ENCODE measurements at places on chromosomes 2 and 18. TPM values are rescaled to one million over a fixed set of nuclear protein-coding genes. Genes with fewer than 3 reads are reported as not detected.
A peak's percentile ranks its signal among the peaks of the same experiment; 100 is the strongest.

The CD302 gene
- 9.4 TPM for total RNA-seq

DNA sequence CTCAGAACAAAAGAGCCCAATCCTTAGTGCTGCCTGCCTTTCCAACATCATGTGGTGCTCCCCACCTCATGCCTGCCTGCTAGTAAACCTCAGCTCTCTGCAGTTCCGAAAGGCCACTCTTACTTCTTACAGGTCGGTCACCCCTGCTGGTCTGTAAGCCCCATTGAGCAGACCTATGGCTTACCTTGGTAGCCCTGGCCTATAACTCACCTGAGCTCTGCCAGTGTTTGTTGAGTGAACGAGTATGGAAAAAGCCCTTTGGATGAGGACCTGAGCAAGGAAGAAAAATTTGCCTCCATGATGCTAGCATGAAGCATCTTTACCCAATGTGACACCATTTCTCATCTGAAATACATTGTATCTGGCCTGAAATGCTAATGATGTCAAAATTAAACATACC lies 83.3 kb downstream of the LIPG start:
- no peak for DNase-seq

DNA sequence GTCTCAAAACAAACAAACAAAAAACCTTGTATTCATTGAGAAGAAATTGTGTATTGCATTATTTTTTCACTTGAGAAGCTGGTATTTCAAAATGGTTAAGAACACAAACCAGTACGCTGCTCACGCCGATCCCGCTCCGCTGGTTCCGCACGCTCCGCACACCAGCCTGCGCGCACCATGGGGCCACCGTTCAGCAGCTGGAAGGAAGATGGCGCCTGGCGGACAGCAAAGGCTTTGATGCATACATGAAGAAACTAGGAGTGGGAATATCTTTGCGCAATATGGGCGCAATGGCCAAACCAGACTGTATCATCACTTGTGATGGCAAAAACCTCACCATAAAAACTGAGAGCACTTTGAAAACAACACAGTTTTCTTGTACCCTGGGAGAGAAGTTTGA lies 75.7 kb downstream of the RBM43 start:
- DNase-seq = no peak

The CYP27C1 gene
- total RNA-seq = not detected

- DNase-seq = peak; percentile 9
Observed at GRCh38 chr18:39172695-39173421, 1607.3 kb upstream of the CELF4 start.

The RAX gene
- not detected for total RNA-seq

- no peak for DNase-seq
Observed at GRCh38 chr2:2464643-2465042, 133.6 kb upstream of the MYT1L start.

The TMEM37 gene
- 2.6 TPM for total RNA-seq

DNA sequence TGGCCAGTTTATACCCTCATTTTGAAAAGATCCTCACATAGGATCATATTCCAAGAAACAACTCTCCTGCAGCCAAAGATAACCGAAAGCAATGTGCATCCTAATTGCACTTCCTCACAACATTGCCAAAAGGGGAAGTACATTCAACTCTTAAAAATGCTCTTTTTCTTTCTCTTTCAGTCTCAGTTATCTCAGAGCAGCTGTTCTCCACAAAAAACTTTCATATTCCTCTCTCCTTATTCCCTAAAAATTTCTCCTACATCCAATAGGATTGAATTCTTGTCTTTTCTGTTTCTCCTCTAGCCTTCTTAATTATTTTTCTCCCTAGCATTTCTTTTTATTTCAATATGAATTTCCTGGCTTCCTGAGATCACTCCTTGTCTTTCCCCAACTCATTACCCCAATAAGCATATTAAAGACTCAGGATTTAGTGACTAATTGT lies 7.4 kb upstream of the VRK2 start:
- peak; percentile 34 for DNase-seq

- no peak for DNase-seq
Observed at GRCh38 chr2:37816036-37816435, 109.1 kb upstream of the RMDN2 start.

DNA sequence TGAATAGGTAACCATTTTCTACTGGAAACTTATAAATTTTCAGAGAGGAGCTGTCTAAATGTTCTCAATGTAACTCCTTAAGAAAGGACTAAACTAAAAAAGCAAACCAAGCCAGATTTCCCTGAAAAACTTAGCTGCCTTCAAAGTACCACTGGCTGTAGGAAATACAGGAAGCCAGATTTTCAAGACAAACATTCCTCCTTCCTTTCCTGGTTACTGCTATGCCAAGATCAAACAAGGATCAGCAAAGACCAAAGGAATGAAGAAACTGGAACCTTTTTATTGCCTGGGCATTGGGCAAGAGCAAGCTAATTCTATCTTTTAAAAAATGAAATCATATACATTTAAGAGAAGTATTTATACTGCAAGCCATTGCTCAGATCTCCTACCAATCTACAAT lies 212.7 kb downstream of the DYM start:
- no peak for DNase-seq

GRCh38 chr2:211903961-211904360 lies 634.6 kb downstream of the ERBB4 start:
- no peak for DNase-seq

- DNase-seq = no peak
Observed at GRCh38 chr2:36762764-36763490, 66.4 kb downstream of the VIT start.

- DNase-seq = no peak
Observed at GRCh38 chr18:6923220-6923619, 193.7 kb downstream of the ARHGAP28 start.

- DNase-seq = no peak
Observed at GRCh38 chr2:222017252-222017850, 281.4 kb downstream of the PAX3 start.

The ARHGAP28 gene
- 27.2 TPM for total RNA-seq

GRCh38 chr2:18077231-18077630 lies 198.8 kb downstream of the KCNS3 start:
- DNase-seq = peak; percentile 3

DNA sequence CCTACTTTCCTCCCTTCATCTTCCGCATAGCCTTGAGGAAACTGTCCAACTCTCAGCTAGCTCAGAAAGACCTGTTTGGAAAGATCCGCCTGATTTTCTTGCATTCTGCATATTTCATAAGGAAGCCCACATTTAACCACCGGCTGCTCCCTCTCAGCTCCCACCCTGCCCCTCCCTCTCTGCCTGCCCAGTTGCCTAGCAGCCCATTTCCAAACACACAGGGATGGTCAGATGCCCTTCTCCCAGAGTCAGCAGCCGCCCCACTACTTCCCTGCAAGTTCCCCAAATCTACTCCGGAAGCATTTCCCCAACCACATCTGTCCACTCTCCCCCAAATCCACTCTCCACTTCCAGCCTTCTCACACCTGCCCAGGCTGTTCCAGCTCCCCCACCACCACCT lies 96.0 kb downstream of the TNS1 start:
- DNase-seq = no peak

DNA sequence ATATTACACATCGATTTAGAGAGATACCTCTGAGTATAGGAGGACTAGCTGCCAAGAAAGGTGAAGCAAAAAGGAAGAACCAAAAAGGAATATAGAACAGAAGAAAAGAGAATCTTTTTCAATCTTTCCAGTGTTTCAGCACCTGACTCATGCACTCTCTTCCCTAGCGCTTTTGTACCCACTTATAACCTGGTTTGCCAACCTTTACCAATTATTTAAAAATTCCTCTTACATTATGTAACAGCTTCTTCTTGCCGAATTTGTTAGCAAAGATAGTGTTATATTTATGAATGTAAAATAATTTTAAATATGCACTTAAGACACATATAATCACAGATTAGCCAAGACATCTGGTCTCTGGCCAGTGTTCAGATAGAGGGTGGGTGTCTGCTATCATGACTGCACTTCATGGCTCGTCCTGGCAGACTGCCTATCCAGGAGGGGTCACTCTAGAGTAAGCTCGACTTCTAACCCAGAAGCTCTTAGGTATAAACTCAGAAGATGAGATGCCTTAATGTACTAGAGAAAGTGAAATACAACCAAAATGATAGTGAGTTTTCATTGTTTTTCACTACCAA lies 122.9 kb downstream of the ATAD2B start:
- DNase-seq = peak; percentile 49

DNA sequence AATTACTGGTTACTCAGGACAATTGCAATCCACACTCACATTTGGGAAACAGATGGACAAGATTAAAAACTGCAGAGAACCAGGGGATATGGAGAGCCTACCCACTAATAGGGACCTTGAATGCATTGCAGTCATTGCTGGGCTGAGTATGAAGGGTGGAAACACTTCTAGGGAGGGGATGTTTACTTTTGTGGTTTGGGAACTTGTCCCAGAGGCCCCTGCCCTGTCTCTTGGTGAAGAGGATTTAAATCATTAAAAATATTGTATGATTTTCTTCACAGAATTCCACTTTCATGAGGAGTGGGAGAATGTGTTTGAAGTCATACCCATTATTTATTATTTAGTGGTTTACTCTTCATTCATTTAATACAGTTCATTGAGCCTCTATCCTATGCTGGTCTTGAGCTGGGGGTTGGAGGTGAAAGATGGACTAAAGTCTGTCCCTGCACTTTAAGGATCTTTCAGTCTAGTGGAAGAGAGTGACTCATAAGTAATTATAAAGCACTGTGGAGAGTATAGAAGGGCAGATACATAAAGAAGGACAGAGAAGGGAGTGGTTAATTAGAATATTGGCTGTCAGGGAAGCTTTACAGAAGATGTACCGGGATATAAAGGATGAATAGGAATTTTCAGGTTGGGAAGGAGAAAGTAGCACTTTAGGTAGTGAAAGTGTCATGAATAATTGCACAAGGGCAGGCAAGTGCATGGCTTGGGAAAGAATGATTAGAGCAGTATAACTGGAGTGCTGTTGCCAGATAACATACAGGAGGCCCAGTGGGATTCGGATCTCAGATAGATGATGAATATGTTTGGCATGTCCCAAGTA lies 313.4 kb downstream of the LPIN1 start:
- peak; percentile 77 for DNase-seq

DNA sequence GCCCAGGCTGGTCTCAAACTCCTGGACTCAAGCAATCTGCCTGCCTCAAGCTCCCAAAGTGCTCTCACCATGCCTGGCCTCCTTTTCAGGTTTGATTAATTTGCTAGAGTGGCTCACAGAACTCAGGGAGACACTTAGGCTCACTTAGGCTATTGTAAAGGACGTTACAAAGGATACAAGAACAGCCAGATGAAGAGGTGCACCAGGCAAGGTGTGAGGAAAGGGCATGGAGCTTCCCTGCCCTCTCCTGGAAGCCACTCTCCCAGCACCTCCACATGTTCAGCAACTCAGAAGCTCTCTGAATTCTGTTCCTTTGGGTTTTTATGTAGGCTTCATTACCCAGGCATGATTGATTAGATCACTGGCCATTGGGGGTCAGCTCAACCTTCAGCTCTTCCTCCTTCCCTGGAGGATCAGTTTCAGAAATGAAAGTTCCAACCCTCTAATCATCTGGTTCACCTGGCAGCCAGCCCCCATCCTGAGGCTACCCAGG lies 78.7 kb upstream of the RGPD5 start:
- peak; percentile 26 for DNase-seq

The IGFBP5 gene
- total RNA-seq = 1,100 TPM

DNA sequence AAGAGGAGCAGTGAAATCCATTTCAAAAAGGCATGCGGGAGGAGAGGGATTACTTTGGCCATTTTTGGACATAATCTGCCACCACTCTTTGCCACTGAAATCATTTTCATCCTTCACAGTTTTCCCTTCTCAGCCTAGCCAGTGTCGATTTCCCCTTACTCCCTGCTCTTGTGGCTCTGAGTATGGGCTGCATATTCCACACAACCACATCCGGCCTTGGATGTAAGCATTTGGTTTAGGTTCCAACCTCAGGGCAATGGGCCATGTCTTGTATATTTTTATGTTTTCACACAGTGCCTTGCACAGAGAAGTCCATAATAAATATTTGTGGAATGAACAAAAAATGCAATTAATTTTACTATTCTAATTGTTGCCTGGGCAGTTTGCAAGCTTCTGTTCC lies 7.7 kb upstream of the SERPINE2 start:
- DNase-seq = peak; percentile 26

DNA sequence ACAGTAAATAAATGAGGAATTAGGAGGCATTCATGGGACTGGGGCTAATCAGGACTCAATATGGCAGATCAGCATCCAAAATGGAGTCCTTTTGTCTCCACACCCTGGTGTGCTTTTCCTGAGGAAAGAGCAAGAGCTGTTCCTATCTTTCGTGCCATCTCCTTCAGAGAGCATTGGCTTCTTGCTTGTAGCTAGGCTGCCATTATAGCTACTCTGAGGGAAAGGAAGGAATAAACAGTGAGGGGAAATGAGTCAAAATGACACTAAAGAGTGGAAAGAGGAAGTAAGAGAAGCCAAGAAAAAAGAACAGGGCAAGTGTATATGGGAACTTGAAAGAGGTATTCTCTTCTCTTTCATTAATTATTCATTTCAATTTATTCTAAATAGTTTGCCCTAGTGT lies 8.4 kb upstream of the NMI start:
- DNase-seq = no peak

GRCh38 chr2:28736034-28736433 lies 15.6 kb upstream of the PPP1CB start:
- peak; percentile 28 for DNase-seq

DNA sequence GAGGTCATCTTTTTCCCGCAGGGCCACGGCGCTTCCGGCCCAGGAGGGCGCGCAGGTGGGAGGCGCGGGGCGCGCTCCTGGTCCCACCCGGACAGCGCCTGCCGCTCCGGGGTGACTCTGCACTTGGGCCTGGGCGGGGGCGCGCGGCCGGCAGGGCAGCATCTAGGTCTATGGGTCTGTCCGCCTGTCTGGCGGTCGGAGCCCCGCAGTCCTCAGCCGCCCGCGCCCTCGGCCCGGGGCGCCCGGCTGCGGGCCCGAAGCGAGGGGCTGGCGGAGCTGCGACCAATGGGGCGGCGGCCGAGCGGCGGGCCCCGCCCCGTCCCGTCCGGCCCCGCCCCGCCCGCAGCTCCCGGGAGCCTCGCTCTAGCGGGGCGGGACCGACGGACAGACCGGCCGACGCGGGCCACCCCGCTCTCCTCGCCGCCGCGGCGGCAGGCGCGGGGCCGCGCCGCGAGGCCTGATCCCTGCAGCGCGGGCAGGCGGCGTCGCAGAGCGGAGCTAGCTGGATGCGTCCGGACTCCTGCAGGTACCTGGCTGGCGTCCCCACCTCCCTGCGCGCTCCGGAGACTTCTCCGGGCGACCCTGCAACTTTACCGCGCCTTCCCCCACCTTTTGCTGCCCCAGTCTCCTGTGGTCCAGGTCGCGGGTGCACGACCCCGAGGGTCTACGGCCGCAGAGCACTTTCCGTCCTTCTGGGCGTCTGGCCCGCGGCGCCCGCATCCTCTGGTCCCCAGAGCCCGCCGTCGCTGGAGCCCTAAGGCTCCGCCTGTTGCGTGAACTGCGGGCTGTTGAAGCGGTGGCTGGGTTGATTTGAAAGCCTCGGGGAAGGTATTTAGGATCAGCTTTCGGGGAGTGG lies at the start of gene KCNS3:
Gene KCNS3 (plus strand): TSS at position 387 of the 856 bp plus-strand sequence. CDS start 52,342 bp downstream, outside the sequence.
- DNase-seq = peak; percentile 21

The CPO gene
- under 0.01 TPM for total RNA-seq

GRCh38 chr2:45435316-45435715 lies 175.8 kb downstream of the SRBD1 start:
- peak; percentile 43 for DNase-seq

Measured in fibroblast of lung (primary cell).